NCI-H187 treated with DMSO at 0.1 percent for 48 hours (cell line): ENCODE measurements at places on chromosomes 4 and X.

- DNase-seq, result no peak
These were observed 205.6 kb upstream of the S100G start for GRCh38 chrX:16444353-16444752.

DNA sequence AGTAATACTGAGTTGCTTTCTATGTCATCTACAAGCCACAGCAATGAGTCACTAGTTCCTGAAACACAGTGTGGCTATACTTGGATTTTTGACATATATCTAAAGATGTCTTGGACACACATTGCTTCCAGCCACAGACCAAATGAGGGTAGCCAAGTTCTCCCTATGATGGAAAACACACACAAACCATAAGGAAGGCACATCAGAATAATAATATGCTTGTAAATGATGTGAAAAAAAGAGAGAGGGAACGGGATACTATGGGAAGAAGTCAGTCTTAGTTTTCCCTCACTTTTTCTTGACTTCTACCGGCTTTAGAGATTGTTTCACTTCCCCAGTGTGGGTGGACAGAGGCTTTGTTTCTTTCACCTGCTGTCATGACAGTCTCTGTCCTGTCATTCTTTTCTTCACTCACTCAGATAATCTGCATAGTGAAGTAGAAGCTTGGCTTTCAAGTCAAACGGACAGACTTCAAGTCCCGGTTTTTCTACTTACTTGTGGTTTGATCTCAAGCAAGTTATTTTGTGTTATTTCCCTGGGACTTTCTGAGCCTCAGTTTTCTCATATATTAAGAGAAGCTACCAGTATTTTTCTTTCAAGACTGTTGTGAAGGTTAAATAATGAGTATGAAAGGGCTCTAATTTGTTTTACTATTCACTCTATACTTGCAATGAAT is 34.7 kb downstream of the P2RY10 start:
- no peak for DNase-seq

- DNase-seq, result no peak
These were observed 87.1 kb downstream of the AMELX start for GRCh38 chrX:11380187-11380844.

DNA sequence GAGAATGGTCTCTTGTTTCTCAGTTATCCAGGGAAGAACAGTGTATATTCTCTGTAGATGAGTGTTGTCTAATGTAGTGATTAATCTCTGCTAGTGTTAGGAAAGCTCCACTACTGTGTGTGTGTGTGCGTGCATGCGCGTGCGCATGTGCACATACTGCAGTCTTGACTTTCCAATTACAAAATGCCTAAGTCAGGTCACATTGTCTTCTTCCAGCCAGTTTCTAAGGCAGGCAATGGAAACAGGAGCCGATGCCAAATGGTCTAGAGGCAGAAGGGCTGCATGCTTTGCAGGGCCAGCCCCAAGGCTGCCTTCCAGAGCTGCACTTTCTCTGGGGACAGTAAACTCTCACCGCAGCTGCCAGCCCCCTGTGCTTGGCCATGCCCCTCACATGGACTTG is 30.5 kb upstream of the NAP1L5 start:
- DNase-seq, result no peak

GRCh38 chr4:174828845-174829701 is at the start of gene GLRA3:
GLRA3 (minus strand) TSS chr4:174829247; CDS start chr4:174828811, 436 bp downstream.
- DNase-seq, result peak; percentile 76

- DNase-seq, result no peak
These were observed 370.7 kb downstream of the FBXW7 start for GRCh38 chr4:152165146-152165545.

GRCh38 chr4:151952137-151952536 is 191.3 kb upstream of the GATB start:
- DNase-seq, result no peak

- DNase-seq, result no peak
These were observed 448.4 kb downstream of the RAPGEF2 start for GRCh38 chr4:159551281-159551680.

DNA sequence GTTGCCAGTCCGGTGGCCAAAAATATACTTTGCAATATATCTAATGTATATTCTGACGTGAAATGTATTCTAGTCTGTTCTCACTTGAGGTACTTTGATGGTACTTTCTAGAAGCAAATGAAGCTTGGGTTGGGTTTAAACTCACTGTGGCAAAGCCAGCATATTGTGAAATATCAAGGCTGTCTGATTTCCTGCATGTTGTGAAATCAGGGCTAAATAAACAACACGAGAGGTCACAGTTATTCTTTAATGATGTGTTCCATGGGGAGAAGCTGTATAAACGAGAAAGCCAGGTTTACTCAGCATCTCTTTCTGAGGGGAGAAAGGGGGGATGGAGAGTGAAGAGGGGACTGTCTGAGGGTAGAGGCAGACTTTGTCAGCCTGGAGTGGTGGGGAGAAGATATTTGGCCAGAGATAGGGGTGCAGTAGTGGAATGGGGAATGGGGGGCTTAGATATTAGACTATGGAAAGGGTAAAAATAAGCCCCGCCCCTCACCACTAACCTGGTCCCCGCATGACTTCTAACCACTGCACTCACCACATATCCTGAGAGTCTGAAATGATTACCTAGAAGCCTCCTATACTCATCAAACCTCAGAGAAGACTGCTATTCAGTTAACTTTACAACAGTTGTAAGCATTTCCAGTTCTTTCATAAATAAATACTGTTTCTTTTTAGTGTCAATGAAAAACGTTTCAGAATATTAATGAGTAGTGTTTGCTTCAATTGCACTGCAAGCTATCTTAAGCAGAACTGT is 5.9 kb upstream of the SCARB2 start:
- DNase-seq, result no peak

DNA sequence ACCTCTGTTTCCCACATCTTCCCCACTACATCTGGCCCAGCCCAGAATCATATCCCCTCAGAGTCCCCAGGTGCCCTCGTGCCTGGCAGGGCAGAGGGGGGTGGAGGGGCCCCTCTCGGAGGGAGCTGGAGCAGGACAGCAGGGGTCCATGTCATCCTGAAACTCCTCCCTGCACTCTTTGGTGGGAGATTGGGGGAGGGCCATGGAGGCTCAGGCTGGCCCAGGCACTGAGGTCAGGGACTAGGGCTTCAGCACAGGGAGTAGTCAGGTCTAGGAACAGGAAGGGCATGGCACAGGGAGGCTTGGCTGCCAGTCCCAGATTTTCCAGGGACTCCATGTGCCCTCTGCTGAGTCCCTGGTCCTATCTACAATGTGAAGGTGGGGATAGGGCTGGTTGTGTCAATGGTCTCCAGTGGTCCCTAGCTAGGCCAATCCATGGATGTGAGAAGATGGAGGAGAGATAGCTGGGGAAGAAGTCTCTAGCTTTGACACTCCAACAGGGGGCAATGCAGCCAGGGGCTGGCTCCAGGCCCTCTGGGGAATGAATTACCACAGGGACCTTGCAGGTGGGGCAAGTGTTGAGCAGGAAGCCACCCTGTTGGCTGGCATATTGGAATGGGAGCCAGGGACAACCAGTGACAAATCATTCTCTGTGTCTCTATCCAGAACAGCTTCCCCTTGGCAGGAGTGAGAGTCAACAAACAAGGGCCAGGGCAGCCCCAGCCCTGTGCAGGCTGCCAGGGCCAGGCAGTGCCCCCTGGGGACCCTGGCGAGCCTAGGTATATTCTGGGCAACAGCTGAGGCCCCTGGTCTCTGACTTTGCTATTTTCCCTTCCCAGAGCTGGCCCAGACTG is 154.4 kb downstream of the EFNB1 start:
- no peak for DNase-seq

GRCh38 chr4:185532795-185533324 is 2.4 kb downstream of the PDLIM3 start:
- no peak for DNase-seq

- DNase-seq, result no peak
These were observed 79.6 kb upstream of the WDR1 start for GRCh38 chr4:10196191-10196590.

DNA sequence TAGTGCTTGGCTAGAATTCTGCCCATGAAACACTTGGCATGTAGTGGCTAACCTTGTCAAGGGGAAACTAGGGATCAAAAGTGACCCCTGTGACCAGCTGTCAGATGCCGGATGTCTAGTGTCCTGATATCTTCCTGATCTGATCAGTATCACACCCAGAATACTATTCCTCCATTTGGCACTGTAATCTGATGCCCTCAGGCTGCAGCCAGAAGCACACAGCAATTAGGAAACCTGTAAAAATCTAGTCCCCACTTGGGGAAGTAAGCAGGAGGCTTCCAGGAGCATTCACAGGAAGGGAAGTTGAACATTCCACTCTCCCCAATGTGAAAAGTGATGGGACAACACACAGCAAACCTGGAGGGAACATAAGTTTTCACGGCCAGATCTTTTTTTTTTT is 125.1 kb downstream of the HS6ST2 start:
- no peak for DNase-seq

DNA sequence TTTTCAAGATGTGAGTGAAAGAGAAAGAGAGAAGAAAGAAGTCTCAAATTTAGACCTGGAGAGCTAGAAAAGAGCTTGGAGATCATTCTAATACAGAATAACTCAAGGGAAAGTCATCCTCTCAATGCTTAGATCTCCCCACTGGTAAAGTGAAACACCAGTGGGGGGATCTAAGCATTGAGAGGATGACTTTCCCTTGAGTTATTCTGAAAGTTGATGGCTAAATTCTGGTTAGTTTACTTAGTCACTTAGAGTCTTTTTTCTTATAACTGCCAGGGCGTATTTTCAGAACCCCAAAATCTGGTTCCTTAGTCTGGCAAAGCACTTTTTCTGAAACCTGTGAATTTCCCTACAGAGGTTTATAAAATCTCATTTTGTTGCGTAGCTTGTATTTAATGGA is 198.6 kb downstream of the ARHGAP24 start:
- no peak for DNase-seq

DNA sequence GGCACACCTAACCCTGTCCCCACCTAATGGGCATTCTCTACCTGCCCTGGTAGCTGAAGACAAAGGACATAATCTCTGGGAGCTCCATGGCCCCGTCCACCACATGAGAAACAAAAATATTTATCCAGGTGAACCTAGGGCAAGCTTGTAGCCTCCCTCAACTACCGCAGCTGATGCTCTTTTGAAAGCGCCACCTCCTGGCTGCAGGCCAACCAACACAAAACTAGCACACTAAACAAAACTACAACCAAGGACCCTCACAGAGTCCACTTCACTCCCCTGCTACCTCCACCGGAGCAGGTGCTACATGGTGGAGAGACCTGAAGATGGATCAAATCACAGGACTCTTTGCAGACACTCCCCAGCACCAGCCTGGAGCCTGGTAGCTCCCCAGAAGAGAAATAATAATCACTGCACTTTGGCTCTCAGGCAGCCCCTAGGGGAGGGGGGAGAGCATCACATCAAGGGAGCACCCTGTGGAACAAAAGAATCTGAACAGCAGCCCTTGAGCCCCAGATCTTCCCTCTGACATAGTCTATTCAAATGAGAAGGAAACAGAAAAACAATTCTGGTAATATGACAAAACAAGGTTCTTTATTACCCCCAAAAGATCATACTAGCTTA is 111.3 kb upstream of the ATP8A1 start:
- no peak for DNase-seq

GRCh38 chr4:176363072-176363471 is 43.3 kb downstream of the SPCS3 start:
- DNase-seq, result no peak

- DNase-seq, result no peak
These were observed 408.2 kb upstream of the INTU start for GRCh38 chr4:127224556-127224955.

DNA sequence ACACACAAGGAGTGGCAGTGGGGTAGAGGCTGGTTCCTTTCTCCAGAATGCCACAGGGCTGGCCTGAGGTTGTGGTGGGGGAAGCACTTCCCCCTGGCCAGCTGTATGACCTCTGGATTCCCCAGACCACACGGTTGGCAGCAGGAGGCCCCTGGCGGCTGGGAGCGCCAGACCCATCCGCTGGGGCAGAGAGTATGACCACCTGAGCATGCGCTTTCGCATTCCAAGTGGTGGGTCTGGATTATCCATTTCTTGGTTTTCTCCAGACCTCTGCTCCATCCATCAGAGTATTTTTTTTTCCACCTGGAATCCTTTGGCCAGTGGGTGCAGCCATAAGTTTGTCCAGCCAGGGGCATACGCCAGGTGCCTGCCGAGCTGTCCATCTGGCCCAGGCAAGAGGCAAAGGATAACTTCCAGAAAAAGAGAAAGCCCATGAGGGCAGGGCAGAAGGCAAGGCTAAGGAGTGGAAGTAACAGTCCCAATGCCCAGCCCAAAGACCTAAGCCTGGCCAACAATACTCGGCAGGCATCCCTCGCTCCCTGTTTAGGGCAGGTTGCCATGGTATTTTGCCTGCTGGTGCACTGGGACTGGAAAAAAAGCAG is 39.3 kb downstream of the NHSL2 start:
- no peak for DNase-seq

DNA sequence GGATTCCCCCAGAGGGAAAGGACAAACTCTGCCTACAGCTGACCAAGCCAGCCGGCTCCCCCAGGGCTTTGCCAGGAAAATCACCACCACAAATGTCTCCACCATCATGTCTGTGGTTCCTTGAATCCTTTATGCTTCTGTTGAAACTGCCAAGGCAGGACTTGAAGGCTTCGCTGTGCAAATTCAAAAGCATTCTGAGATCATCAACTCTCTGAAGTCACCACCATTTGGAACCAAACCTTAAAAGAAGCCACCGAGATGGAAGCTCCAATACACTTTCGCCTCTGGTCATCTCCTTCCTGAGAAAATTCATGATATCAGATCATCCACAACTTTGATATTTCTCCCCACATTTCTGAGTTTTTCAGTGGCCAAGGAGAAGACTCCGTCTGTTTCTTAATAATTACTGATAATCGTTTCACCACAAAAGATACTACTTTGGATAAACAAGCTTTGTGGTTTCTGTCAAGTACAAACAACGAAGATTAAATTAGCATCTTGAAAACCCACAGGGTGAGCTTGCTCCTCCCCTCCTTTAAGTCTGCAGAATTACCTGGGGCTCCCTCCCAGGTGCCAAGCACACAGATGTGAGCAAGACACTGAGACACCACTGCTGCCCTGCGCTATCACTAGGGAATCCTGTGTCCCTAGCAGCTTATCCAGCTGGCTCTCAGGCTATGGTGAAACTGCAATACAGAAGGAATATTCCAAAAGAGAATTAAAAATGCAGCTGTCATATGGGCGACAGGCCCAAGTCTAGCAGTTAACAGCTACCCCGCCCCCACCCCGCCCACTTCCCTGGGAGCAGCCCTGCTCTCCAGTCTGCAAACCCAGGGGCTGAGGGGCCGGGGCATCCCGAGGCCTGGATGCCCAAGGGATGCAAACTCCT is 125.0 kb upstream of the TBL1X start:
- DNase-seq, result no peak

DNA sequence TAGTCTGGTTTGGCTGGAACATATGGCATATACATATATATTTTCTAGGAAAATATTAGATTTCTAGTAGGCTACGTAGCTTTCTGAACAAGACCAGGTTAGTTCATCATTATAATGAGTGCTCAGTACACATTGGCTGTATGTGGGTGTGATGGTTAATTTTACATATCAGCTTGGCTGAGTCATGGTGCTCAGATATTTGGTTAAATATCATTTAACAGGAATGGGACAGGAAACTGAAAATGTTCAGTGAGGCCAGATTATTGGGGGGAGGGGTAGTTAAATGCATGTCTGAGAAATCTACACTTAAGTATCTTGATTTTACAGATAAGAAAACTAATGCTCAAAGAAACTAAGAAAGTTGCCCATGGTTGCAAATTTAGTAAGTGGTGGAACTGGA is 160.1 kb downstream of the RBMX2 start:
- no peak for DNase-seq

- no peak for DNase-seq
These were observed 101.2 kb upstream of the SLC4A4 start for GRCh38 chr4:71237641-71238040.
